ENCODE measurements at places on chromosomes 13 and 19. TPM values are rescaled to one million over a fixed set of nuclear protein-coding genes. Genes with fewer than 3 reads are reported as not detected.

DNA sequence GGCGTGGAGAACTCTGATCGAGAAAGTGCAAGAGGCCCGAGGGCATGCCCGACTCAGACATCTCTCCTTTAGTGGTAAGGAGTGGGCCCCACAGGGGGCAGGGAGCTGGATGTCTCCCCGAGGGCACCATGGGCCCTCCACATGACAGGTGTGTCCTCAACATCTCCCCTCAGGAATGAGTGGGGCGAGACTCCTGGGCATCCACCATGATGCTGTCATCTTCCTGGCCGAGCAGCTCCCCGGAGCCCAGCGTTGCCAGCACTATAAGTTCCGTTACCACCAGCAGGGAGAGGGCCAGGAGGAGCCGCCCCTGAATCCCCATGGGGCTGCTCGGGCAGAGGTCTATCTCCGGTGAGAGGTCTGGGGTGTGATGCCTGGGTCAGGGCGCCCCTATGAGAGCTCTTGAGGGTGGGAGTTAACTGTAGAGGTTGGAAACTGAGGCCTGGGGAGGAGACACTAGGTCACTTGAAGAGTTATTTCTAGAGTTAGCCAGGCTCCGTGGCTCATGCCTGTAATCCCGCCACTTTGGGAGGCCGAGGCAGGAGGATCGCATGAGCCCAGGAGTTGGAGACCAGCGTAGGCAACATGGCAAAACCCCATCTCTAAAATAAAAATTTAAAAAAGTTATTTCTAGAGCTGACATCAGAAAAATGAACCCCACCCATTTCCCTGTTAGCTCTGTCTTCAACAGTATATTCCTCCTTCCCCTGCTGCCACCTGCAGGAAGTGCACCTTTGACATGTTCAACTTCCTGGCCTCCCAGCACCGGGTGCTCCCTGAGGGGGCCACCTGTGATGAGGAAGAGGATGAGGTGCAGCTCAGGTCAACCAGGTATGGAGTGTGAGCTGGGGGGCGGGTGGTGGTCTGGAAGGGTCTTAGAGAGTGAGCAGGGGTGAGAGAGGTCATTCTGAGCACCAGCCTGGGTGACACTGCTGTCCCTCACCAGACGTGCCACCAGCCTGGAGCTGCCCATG is 5.1 kb downstream of the IGFLR1 start:
- DNase-seq: no peak
- H3K4me3 ChIP-seq: no peak overlapping the region
- no peak overlapping the region for H3K27ac ChIP-seq

SSC5D gene
- 1.7 TPM for total RNA-seq

GRCh38 chr13:106488076-106488475 is 47.4 kb downstream of the EFNB2 start:
- H3K27ac ChIP-seq: no peak overlapping the region
- peaks cover 12% of the 10 kb centered on the region for H3K36me3 ChIP-seq
- no peak for DNase-seq
- no peaks in the 10 kb centered on the region for H3K4me1 ChIP-seq

DNA sequence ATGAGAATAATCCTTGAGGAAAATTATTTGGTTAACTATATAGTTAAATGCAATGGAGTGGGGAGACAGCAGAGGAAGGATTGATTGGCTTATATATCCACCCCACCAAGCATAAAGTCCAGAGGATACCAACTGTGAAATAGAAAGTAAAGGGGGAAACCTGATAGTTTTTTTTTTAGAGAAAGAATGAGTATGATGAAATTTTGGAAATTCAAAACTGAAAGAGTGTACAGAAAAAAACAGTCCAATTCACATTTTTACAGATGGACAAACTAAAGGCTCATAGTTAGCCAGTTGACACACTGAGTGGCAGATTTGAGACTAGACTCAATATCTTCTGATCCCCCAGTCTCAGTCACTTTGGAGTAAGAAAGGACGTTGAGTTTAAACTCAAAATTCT is 51.1 kb downstream of the FNDC3A start:
- peaks cover 3% of the 10 kb centered on the region for H3K4me1 ChIP-seq
- H3K4me3 ChIP-seq: no peak overlapping the region
- H3K27me3 ChIP-seq: no peaks in the 10 kb centered on the region
- H3K27ac ChIP-seq: no peak overlapping the region
- DNase-seq: peak; percentile 48

VAV1 gene
- not detected for total RNA-seq

DNA sequence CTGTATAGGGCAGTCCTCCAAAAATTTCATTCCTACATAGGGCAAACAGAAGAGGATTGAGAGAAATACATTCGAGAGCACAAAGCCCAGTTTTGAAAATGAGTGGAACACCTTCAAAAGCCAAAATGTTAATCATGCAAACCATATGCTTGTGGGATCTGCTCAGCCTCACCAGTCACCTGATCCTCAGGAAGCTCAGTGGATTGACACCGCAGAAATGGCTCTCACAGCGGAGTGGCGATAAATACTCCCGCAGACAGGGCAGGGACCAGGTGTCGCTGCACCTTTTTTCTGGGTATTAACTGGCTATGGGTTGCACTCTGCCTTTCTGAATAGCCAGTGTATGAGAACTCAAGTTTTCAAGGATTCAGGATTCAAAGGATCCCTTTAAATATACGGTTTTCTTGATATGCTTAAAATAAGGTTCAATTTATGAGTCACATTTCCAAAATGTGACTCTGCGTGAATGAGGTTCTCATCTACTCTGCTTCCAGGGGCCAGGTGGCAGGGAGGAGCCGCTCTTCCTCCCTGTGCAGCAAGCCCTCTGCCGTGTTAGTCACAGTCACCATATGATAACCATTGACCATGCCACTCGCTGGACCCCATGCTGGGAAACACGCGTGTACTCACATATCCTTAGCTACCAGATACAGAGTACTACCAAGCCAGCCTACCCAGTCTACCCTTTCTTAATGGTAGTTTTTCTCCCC is 18.3 kb upstream of the DHRS12 start:
- no peaks in the 10 kb centered on the region for H3K36me3 ChIP-seq
- peaks cover 70% of the 10 kb centered on the region for H3K27me3 ChIP-seq
- no peak overlapping the region for H3K4me3 ChIP-seq
- no peaks in the 10 kb centered on the region for H3K4me1 ChIP-seq
- no peak for DNase-seq
- no peak overlapping the region for H3K27ac ChIP-seq

- peaks cover 2% of the 10 kb centered on the region for H3K4me1 ChIP-seq
- DNase-seq: no peak
- H3K27me3 ChIP-seq: peaks cover 6% of the 10 kb centered on the region
- H3K27ac ChIP-seq: no peak overlapping the region
- no peaks in the 10 kb centered on the region for H3K36me3 ChIP-seq
- H3K4me3 ChIP-seq: no peak overlapping the region
Measured at GRCh38 chr19:17529239-17530158, 18.1 kb downstream of the PGLS start.

- H3K4me1 ChIP-seq: peaks cover 5% of the 10 kb centered on the region
- H3K4me3 ChIP-seq: no peak overlapping the region
- H3K27ac ChIP-seq: no peak overlapping the region
Measured at GRCh38 chr19:1668048-1668485, 15.7 kb upstream of the TCF3 start.

ZFP82 gene
- total RNA-seq: 5.0 TPM

DNA sequence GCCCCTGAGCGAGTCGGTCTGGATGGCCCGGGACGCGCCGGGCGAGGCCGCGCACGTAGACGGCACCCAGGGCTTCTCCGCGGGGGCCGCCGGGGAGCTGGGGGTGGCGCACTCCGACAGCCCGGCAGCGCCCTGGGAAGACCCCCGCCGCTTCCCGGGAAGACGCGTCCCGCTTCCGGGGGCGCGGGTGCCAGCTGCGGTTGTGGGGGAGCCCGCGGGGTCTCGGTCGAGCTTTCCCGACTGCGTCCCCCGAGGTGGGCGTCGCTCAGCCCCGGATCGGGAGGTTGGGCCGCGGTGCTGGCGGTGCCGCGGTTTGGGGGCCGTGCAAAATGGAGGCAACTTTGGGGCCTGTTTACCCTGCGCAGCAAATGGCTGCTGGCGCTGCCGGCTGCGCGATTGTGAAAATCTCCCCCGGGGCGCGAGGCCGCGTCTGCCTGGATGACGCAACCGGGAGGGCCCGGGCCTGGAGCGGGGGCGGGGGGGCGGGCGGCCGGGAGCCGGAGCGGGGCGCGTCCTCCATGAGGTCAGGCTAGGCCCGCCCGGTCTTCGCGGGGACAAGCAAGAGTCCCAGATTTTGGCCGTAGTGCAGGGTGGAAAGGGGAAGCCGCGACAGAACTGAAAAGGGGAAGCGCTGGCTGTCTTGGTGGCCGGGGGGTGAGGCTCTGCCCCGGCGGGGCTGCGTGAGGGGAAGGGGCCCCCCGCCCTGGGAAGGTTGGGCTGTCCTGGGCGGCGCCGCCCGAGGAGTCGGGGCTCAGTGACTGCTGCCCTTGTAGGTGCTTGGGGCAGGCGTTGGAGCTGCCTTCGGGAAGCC is 11.3 kb downstream of the PEAK3 start:
- peaks cover 18% of the 10 kb centered on the region for H3K4me1 ChIP-seq
- peaks cover 30% of the 10 kb centered on the region for H3K36me3 ChIP-seq
- peak overlapping the region; percentile 71 for H3K4me3 ChIP-seq
- peak overlapping the region; percentile 90 for H3K27ac ChIP-seq

DNA sequence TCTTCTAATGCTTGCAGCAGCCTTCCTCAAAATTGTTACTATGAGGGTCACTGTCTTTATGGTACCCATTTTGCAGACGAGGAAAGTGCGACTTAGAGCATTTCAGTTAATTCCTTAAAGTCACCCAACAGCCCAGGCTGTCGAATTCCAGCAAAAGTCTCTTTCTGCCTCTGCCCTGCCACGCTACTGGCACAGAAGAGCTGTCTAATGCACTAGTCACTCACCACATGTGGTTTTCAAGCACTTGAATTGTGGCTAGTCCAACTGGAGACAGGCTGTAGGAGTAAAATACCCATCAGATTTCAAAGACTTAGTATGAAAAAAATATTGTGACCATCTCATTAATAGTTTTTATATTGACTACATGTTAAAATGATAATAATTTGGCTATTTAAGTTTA is 1.7 kb downstream of the FPR1 start:
- no peaks in the 10 kb centered on the region for H3K4me1 ChIP-seq
- H3K4me3 ChIP-seq: no peak overlapping the region
- no peak overlapping the region for H3K27ac ChIP-seq
- H3K27me3 ChIP-seq: no peaks in the 10 kb centered on the region
- DNase-seq: no peak

DNA sequence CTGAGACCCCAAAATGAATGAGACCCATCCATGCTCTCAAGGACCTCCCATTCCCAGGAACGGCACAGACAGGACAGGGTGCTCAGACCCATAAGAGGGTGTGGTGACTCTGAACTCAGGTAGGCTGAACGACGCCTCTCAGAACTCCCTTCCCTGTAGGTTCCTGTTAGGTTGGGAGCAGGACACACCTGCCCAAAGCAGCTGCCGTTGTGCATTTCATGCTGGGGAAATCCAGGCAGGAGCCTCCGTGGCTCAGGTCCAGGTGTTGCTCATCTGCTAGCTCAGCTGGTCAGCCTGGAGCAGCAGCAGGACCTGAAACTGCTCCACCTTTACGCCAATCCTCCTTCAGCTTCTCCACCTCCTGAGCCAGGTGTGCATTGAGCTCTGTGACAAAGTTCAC is 19.1 kb upstream of the TEX101 start:
- H3K36me3 ChIP-seq: no peaks in the 10 kb centered on the region
- no peak for DNase-seq
- H3K27ac ChIP-seq: no peak overlapping the region
- no peak overlapping the region for H3K4me3 ChIP-seq
- peaks cover 13% of the 10 kb centered on the region for H3K27me3 ChIP-seq
- no peaks in the 10 kb centered on the region for H3K4me1 ChIP-seq

EMC10 gene
- total RNA-seq: 11.3 TPM

MAP4K1 gene
- not detected for total RNA-seq

DNA sequence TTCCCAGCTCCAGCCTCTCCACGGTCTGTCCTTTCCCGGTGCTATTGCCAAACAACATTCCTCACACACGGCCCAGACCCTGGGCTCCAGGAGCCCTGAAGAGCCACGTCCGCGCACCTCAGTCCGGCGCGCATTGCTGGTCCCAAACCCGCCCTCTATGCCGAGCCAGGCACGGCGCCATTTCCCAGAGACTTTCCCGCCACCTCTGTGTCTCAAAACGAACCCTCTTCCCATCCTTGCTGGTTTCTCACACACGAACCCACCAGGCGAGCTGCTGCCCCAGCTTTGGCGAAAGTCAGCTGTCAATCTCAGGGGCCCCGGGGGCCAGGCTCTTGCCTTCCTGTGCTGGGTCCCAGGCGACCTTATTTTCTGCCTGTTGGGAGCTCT is 28.0 kb upstream of the F7 start:
- H3K36me3 ChIP-seq: no peaks in the 10 kb centered on the region
- DNase-seq: no peak
- H3K4me1 ChIP-seq: no peaks in the 10 kb centered on the region
- H3K4me3 ChIP-seq: no peak overlapping the region

DNA sequence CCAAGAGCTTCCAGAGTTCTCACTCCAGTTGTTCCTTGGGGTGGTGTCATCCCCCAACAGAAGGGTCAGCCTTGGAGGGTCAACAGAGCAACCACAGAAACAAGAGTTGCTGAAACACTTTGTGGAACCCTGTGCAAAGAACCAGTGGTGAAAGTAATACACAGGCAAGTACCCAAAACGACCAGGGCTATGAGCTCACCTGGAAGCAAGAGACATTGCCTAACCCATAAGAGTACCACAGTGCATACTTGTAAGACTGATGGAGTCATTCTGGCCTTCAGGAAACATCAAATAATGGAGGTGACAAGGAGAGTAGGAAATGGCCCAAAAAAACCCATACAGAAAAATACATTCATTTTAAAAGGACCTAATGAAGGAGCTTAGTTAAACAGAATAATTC is 184.3 kb upstream of the TSC22D1 start:
- H3K4me3 ChIP-seq: no peak overlapping the region
- no peak overlapping the region for H3K27ac ChIP-seq
- peaks cover 12% of the 10 kb centered on the region for H3K4me1 ChIP-seq
- no peaks in the 10 kb centered on the region for H3K27me3 ChIP-seq
- no peak for DNase-seq

Data from IMR-90 (cell line).